WTC11 (cell line): ENCODE measurements at places on chromosomes 7 and 10. TPM values are rescaled to one million over a fixed set of nuclear protein-coding genes. Genes with fewer than 3 reads are reported as not detected.
A peak's percentile ranks its signal among the peaks of the same experiment; 100 is the strongest.

DNA sequence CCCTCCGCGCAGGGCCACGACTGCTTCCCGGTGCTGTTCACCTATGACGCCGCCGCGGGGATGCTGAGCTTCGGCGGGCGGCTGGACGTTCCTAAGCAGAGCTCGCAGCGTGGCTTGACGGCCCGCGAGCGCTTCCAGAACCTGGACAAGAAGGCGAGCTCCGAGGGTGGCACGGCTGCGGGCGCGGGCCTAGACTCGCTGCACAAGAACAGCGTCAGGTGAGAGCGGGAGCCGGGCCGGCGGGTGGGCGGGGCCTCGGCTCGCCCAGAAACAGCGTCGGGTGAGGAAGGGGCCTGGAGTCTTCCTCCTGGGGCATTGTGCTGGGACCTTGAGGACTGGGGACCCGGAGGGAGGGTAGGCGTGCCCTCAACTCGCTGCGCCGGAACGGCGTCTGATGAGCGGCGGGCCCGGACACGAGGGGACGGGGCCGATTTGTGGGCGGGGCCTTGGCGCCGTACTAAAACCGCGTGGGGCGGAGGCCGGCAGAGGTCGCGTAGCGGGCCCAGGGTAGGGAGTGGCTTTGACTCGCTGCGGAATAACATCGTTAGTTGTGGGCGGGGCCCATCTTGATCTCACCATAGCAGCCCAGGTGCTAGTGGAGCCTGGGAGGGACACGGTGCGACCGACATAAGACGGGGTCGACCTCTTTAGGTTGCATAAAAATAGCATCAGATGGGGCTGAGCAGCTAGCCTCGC is 15.6 kb downstream of the PDAP1 start:
- peaks cover 12% of the 10 kb centered on the region for H3K4me1 ChIP-seq
- peak overlapping the region; percentile 98 for H3K27ac ChIP-seq
- peaks cover 32% of the 10 kb centered on the region for H3K36me3 ChIP-seq
- H3K4me3 ChIP-seq, result peak overlapping the region; percentile 77

- H3K4me3 ChIP-seq, result no peak overlapping the region
- DNase-seq, result peak; percentile 97
- no peak overlapping the region for H3K27ac ChIP-seq
- H3K36me3 ChIP-seq, result peaks cover 9% of the 10 kb centered on the region
Measured at GRCh38 chr10:78047314-78047891, 13.7 kb downstream of the RPS24 start.

GRCh38 chr10:9860045-9860444 is 1157.6 kb upstream of the CELF2 start:
- no peaks in the 10 kb centered on the region for H3K4me1 ChIP-seq
- no peak overlapping the region for H3K27ac ChIP-seq
- no peak for DNase-seq

DNA sequence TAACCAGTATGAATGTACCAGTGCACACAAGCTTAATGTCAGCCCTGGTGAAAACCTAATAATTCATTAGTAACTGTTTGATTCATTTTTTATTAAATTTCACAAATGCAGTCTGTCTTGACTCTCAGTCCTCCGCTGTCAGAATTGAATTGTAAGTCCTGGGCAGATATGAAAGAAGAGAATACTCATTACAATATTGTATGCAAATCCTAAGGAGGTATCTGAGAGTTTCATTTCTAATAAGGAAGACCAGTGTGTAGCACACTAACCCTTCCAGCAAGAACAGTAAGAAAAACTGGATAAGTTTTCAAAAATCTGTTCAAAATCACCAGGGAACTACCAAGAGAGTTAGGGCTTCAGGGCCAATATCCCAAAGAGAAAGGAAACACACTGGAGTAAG is 652.1 kb downstream of the SUGCT start:
- no peaks in the 10 kb centered on the region for H3K36me3 ChIP-seq
- H3K4me3 ChIP-seq, result no peak overlapping the region
- H3K27me3 ChIP-seq, result no peaks in the 10 kb centered on the region
- no peak for DNase-seq
- no peak overlapping the region for H3K27ac ChIP-seq

GRCh38 chr10:86259901-86260562 is 106.6 kb downstream of the GRID1 start:
- peaks cover 20% of the 10 kb centered on the region for H3K4me1 ChIP-seq
- DNase-seq, result no peak
- H3K36me3 ChIP-seq, result no peaks in the 10 kb centered on the region
- H3K4me3 ChIP-seq, result no peak overlapping the region
- peaks cover 4% of the 10 kb centered on the region; the same call in 1 of the 2 replicates for H3K27me3 ChIP-seq
- no peak overlapping the region for H3K27ac ChIP-seq

DNA sequence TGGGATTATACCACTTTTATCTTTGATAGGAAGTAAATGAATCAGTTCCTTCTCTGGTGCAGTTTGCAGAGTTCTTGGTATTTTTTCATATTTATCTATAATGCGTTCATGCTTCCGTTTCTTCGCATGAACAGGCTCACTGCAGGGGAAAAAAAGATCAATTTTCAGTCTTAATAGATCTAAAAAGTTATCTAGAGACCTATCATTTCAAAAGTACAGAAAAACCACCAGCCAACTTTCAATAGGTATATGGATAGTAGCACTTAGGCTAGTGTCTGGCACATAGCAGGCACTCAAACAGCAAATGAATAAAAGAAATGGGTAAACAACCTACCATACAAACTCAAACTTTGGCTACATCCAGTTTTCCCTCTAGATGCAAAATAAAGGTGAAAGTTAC is 5.5 kb downstream of the NOC3L start:
- H3K27me3 ChIP-seq, result no peaks in the 10 kb centered on the region
- peaks cover 10% of the 10 kb centered on the region for H3K4me1 ChIP-seq
- no peak overlapping the region for H3K27ac ChIP-seq
- H3K4me3 ChIP-seq, result no peak overlapping the region

- H3K4me1 ChIP-seq, result peaks cover 6% of the 10 kb centered on the region; the same call in 1 of the 2 replicates
- DNase-seq, result no peak
- H3K4me3 ChIP-seq, result no peak overlapping the region
- H3K27ac ChIP-seq, result no peak overlapping the region
- H3K36me3 ChIP-seq, result peaks cover 44% of the 10 kb centered on the region
Measured at GRCh38 chr10:131092876-131093275, 218.6 kb downstream of the TCERG1L start.

DNA sequence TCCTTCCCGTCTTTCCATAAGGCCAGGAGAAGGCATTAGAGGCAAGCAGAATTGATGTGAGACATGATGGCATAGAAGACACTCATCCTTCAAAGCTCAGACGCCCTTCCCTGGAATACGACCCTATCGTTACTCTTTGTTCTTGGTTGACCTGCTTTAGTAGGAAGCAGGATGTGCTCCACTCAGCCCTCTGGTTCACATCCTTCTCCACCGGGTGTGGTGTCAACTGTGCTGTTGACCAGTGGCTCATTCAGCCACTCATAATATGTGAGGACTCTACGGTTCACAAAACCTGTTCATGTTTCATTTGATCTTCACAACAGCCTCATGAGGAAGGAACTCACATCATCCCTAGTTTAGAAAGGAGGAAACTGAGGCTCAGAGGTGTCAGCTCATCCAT is 47.1 kb downstream of the ADRA2A start:
- no peak for DNase-seq
- no peaks in the 10 kb centered on the region for H3K36me3 ChIP-seq
- H3K4me3 ChIP-seq, result no peak overlapping the region
- no peaks in the 10 kb centered on the region for H3K27me3 ChIP-seq
- H3K4me1 ChIP-seq, result peaks cover 14% of the 10 kb centered on the region

DNA sequence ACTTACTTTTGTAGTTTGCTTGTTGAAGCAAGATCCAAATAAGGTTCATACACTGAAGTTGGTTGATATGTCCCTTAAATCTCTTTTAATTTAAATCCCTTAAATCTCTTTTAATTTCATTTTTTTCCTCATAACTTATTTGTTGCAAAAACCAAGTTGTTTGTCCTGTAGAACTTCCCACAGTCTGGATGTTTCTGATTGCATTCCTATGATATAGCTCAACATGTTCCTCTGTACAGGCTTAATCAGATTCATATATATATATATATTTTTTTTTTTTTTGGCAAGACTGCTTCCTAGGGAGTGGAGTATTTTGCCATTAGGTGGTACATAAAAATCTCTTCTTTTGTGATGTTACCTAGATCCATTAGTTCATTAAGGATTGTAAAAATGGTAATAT is 174.9 kb upstream of the MKLN1 start:
- no peaks in the 10 kb centered on the region for H3K36me3 ChIP-seq
- DNase-seq, result no peak
- H3K27me3 ChIP-seq, result no peaks in the 10 kb centered on the region
- H3K4me3 ChIP-seq, result no peak overlapping the region
- H3K27ac ChIP-seq, result no peak overlapping the region
- peaks cover 4% of the 10 kb centered on the region for H3K4me1 ChIP-seq

GRCh38 chr7:36762394-36762793 is 38.1 kb upstream of the AOAH start:
- H3K4me1 ChIP-seq, result peaks cover 49% of the 10 kb centered on the region
- peak overlapping the region; percentile 55 for H3K27ac ChIP-seq
- DNase-seq, result no peak

DNA sequence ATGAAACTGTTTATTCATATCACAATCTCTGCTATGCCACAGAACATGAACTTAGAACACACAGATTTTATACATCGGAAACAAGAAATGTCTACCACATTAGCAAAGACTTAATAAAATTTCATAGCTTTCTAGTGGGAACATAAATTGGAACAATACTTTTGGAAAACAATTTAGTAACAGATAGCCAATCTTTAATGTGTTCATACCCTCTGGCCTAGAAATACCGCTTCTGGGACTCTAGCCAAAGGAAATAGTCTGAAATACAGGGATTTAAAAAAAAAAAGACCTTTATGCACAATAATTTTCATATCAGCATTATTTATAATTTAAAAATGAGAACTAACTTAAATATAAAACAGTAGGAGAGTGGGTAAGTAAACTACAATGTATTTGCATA is 168.5 kb downstream of the PLXNA4 start:
- H3K4me1 ChIP-seq, result peaks cover 24% of the 10 kb centered on the region
- no peaks in the 10 kb centered on the region for H3K36me3 ChIP-seq
- no peak overlapping the region for H3K4me3 ChIP-seq
- no peaks in the 10 kb centered on the region for H3K27me3 ChIP-seq

GRCh38 chr10:50653758-50654157 is 30.0 kb upstream of the SGMS1 start:
- peaks cover 11% of the 10 kb centered on the region for H3K4me1 ChIP-seq
- 0 out of 2 replicates have a peak overlapping the region, but pooled peaks have one; percentile 31 for H3K27ac ChIP-seq
- no peaks in the 10 kb centered on the region for H3K36me3 ChIP-seq
- no peak for DNase-seq

- H3K27me3 ChIP-seq, result no peaks in the 10 kb centered on the region
- no peak overlapping the region for H3K4me3 ChIP-seq
- peak overlapping the region; percentile 78 for H3K27ac ChIP-seq
Measured at GRCh38 chr7:55565681-55566080, 6.6 kb downstream of the VOPP1 start.

- no peak overlapping the region for H3K27ac ChIP-seq
- no peak overlapping the region for H3K4me3 ChIP-seq
- DNase-seq, result no peak
- peaks cover 25% of the 10 kb centered on the region for H3K36me3 ChIP-seq
- H3K4me1 ChIP-seq, result no peaks in the 10 kb centered on the region; the same call in 1 of the 2 replicates
- H3K27me3 ChIP-seq, result no peaks in the 10 kb centered on the region; the same call in 1 of the 2 replicates
Measured at GRCh38 chr7:138328215-138328614, 131.8 kb upstream of the TRIM24 start.

- no peaks in the 10 kb centered on the region for H3K27me3 ChIP-seq
- no peak overlapping the region for H3K4me3 ChIP-seq
- no peaks in the 10 kb centered on the region for H3K36me3 ChIP-seq
- H3K4me1 ChIP-seq, result peaks cover 17% of the 10 kb centered on the region
- DNase-seq, result no peak
Measured at GRCh38 chr10:46314071-46314470, 27.3 kb downstream of the ANTXRL start.

- no peaks in the 10 kb centered on the region for H3K36me3 ChIP-seq
- DNase-seq, result peak; percentile 91
- no peak overlapping the region for H3K27ac ChIP-seq
- no peaks in the 10 kb centered on the region; the same call in 1 of the 2 replicates for H3K4me1 ChIP-seq
- H3K4me3 ChIP-seq, result peak overlapping the region; percentile 76
- H3K27me3 ChIP-seq, result peaks cover 85% of the 10 kb centered on the region
Measured at GRCh38 chr10:42753126-42753506, 29.5 kb upstream of the BMS1 start.

GRCh38 chr10:128263891-128264688 is 137.9 kb upstream of the MKI67 start:
- H3K27me3 ChIP-seq, result peaks cover 7% of the 10 kb centered on the region; the same call in 1 of the 2 replicates
- H3K36me3 ChIP-seq, result no peaks in the 10 kb centered on the region
- H3K4me3 ChIP-seq, result no peak overlapping the region
- peak; percentile 83 for DNase-seq
- H3K27ac ChIP-seq, result no peak overlapping the region
- peaks cover 42% of the 10 kb centered on the region for H3K4me1 ChIP-seq

FAM25A gene
- not detected in 3 replicates for total RNA-seq

TEX36 gene
- not detected in 3 replicates for total RNA-seq

AKR1C8 gene
- not detected in 3 replicates for total RNA-seq

MUC12 gene
- total RNA-seq, result 5.7 to 6.5 TPM (median 5.8 TPM) in 3 replicates
